ENCODE measurements at places on chromosomes 7 and 10.

DNA sequence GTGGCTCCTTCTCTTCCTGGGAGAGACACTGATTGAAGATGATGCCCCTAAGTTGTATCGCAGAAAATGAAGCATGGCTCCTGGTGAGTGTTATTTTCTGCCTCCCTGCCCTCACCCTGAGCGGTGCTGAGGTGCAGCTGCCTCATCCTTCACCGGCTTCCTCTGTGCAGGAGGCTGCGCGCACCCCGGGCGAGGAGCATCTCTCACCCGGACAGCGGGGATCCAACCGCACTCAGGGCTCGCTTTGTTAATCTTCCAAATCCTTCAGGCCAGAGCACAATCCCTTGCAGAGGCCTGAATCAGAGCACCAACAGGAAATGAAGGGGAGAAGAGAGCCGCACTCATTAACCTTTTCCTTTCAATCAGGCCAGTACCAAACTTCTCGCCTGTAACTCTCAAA, 910.3 kb downstream of the CCSER2 start:
- no peak for DNase-seq

GRCh38 chr10:28095791-28096378, 97.0 kb upstream of the ODAD2 start:
- DNase-seq, result no peak

DNA sequence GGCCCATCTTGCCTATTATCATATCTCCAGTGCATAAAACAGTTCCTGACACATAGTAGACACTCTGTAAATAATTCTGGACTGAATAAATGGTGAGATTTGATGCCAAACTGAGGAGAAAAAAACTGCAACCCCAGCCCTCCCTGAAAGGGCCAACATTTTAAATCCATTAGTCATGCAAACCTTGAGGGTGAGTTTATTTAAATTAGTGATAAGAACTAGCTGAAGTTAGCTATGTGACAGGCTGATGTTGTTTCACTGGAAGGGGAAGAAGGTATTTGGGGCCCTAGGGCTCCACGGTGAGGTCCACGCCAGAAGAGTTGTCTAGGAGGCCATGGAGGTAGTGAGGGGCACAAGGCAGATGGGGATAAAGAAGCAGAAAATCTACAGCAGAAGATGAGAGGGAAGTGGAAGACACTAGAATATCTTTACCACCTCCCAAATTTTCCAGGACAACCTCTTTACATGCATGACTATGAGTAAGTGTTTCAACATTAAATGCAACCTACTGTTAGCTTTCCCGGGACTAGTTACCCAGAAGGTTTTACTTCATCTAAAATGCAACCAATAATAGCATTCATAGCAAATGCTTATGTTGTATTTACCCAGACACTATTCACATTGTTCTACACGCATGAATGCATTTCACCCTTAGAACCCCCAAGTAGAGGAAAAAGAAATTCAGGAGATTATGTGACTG, 183.2 kb upstream of the LYZL1 start:
- DNase-seq, result no peak

GRCh38 chr10:71173466-71173865, 38.9 kb upstream of the UNC5B start:
- no peak for DNase-seq

GRCh38 chr10:105956550-105956949, 1208.0 kb downstream of the SORCS1 start:
- no peak for DNase-seq

DNA sequence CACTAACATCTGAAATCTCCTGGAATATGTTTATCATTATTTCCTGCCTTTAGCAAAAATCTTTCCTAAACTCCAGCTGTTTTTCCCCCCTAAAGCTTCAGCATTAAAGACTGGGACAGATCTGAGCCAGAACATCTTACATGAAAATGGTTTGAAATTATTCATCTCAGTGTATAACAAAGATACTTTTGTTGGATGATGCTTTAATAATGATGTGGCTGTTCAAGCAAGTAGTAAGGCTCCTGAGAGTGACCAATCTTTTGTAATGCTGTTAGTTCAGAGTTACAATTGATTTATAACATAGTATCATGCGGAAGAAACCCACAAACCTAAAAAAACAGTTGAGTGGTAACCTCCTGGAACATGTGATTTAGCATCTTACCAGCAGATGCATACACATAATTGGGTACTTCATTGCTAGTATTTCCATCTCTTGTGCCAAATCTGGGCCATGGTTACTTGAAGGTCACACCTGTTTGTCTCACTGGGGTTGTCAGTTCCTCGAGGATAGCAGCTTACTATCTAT, 1.5 kb downstream of the BZW2 start:
- no peak for DNase-seq

DNA sequence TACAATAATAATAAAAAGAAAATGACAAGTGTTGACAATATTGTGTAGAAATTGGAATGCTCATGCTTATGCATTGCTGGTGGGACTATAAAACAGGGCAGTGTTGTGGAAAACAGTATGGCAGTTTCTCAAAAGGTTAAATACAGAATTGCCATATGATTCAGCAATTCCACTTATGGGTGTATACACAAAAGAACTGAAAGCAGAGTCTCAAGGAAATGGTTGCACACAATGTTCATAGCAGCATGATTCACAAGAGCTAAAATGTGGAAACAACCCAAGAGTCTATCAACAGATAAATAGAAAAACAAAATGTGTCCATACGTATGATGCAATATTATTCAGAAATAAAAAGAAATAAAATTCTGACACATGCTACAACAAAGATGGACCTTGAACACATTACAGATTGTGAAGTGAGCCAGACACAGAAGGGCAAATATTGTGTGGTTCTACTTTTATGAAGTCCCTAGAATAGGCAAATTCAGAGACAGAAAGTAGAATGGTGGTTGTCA, 64.8 kb upstream of the GRM8 start:
- DNase-seq, result no peak

DNA sequence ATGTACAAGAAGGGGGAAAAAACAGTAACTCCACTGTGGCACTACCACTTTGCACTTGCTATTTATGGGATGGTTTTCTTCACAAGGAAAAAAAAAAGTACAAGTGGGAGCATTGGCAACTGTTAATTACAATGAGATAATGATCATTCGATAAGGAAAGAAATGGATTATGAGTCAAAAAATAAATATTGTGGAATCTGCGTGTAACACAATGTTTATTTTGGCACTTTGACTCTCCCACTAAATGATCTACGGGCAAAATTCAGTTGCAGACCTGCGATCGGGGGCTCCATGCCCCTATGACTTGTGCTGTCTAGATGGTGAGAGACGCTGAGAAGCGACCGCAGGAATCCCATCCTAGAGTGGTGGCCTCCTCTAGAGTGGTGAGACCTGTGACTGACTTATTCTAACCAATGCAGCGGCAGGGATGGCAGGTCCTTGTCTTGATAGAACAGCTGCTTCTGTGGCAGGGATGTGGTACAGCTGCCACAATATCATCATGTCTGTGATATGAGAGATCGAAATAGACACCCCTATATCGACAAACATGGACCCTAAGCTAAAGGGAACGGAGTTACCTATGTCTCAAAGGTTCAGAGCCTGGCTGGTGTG, 345.0 kb upstream of the KLF6 start:
- no peak for DNase-seq

DNA sequence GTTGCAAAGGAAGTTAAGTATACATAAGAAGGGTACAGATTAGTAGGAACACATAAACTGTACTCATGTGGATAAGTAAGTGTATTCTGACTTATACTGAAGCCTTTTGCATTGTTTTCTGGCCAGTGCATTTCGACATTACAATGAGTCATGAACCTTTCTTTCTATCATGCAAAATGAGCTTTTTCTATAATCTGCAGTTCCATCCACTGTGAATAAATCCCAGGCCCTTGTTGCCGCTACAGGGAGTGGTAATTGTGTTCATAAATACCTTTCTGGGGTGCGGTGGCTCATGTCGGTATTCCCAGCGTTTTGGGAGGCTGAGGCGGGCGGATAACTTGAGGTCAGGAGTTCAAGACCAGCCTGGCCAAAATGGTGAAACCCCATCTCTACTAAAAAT, 858.3 kb downstream of the GRM8 start:
- DNase-seq, result no peak

- no peak for DNase-seq
Measured at GRCh38 chr10:106226142-106226541, 938.4 kb downstream of the SORCS1 start.

- DNase-seq, result no peak
Measured at GRCh38 chr7:151056666-151057505, 811 bp downstream of the CDK5 start.

DNA sequence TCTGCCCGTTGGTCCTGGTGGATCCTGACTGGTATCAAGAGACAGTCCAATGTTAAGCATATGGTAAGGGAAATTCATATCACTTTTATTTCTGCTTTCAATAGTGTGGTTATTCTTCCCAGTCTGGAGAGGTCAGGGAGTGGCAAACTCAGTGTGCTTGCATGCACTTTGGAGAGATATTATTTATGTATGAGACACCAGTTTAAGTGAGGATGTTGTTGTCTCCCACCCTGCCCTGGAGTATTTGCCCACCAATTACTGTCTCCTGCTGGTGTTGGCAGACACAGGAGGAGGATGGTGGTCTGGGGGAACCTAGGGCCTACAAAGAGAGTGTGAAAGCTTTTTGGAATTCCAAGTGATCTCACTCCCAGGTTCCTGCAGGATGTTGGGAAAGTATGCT, 59.7 kb downstream of the OR13A1 start:
- no peak for DNase-seq

All from T-helper 9 cell (primary cell).